ENCODE measurements at places on chromosomes 12 and 14.

DNA sequence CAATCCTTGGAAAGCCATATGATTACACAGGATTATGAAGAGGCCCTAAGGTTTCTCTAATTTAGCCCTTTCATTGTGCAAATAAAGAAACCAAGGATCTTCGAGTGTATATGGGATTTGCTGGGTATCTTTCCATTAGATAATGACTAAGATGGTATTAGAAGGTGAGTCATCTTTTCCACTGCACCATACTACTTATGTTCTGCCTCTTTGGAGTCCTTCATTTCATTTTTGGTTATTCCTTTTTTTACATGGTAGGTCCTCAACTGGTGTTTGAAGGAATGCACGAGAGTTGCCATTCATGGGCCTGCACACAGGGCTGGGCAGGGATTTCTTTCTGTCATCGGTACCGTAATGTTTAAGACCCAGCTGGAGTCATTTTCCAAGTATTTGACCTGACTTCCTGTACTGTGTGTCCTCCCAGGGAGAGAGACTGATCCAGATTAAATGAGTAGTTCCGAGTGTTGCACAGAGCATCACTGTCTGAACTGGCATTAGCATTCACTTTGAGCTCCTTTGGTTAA, 85.7 kb downstream of the BORCS5 start:
- no peak for DNase-seq

- no peak for DNase-seq
Observed at GRCh38 chr12:130394906-130395305, 57.2 kb downstream of the PIWIL1 start.

DNA sequence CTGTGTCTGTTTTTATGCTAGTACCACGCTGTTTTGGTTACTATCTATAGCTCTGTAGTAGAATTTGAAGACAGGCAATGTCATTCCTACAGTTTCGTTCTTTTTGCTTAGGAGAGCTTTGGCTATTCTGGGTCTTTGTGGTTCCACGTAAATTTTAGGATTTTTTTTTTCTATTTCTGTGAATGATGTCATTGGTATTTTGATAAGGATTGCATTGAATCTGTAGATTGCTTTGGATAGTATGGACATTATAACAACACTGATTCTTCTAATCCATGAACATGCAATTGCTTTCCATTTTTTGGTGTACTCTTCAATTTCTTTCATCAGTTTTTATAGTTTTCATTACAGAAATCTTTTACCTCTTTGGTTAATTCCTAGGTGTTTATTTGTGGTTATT, 345.2 kb downstream of the TMEM121 start:
- DNase-seq, result no peak

DNA sequence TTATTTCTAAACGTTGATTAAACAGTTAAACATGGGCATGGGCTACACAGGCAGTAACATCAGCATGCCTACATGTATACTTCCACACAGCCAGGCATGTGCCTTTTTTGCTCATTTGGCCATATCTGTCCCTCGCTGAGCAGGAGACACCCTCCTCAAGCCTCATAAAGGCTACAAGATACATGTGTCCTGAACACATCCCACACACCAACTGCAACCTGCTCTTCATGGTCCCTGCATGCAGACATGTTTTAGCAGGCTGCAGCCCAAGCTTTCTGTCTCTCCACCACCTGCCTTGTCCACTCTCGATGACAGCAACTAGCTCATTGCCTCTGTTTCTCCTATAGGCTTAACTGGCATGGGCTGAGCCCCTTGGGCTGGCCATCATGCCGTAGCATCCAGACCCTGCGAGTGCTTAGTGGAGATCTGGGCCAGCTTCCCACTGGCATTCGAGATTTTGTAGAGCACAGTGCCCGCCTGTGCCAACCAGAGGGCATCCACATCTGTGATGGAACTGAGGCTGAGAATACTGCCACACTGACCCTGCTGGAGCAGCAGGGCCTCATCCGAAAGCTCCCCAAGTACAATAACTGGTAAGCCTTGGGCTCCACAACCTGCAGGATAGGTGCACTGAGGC, 2.6 kb downstream of the PCK2 start:
- DNase-seq, result no peak

DNA sequence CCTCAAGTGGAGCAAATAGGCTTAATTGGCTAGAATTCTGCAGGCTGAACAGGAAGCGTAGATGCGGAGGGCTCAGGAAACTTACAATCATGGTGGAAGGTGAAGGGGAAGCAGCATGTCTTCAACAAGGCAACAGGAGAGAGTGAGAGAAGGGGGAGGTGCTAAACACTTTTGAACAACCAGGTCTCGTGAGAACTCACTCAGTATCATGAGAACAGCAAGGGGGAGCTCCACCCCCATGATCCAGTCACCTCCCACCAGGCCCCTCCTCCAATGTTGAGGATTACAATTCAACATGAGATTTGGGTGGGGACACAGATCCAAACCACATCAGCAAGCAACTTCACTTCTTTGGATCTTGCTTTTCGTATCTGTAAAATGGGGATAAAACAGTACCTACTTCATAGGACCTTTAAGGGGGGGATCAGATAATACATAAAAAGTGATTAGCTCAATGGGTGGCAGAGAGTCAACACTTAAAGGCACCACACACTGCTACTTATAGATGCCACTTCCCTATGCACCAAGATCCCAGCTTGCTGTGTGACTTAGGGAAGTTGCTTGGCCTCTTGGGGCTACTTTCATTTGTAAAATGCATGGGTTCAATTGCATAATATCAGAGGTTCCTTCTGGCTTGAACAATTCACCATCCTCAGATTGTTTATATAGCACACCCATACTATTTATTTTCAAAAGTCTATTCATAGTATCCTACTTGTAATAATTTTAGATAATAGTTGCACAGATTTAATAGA, 184.8 kb upstream of the RPH3A start:
- no peak for DNase-seq

DNA sequence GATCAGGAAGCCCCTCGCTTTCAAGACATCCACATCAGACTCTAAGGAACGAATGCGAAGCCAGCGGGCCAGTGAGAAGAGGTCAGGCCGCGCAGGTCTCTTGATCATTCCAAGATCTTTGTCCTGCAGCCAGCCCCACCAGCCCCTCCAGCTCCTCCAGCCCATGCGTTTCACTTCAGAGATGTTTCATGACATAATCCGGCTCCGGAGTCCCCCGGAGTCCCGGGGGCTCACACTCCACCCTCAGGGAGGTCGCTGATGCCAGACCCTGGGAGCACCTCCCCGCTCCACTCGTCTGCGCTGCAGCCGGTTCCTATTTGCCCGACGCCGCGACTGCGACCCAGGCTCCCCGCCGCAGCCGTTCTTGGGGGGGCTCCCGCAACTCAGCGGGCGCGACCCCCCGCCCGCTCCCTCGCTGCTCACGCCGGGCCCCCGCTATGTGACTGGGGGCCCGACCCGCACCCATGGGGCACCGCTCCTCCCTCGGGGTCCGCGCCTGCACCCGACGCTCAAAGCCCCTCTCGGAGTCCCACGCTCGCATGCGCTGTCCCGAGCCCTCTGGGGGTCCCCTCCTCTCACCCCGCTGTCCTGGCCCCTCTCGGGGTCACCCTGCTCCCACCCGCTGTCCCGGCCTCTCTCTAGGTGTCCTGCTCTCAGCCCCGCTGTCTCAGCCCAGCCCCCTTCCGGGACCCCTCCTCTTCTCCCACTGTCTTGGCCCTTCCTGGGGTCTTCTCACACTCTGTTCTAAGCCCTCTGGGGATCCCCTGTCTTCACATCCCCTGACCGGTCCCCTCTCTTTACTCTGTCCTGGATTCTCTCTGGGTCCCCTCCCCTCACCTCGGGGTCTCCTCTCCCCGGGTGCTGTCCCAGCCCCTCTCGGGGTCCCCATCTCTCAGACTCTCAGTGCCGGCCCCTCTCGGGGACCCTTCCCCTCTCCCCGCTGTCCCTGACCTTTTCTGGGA, 1.1 kb downstream of the TAOK3 start:
- DNase-seq, result no peak

DNA sequence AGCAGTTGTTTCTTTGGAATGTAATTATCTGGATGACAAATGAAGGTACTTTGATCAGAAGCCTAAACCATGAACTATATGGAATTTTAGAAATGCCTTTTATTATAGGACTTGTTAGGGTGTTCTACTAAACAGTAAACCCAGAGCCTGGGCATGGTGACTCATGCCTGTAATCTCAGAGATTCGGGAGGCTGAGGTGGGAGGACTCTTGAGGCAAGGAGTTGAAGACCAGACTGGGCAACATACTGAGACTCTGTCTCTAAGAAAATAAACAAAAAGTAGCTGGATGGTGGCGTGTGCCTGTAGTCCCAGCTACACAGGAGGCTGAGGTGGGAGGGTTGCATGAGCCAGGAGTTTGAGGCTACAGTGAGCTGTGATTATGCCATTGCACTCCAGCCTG, 23.9 kb downstream of the PALS1 start:
- no peak for DNase-seq

- DNase-seq, result no peak
Observed at GRCh38 chr14:71521238-71522135, 410.7 kb upstream of the RGS6 start.

DNA sequence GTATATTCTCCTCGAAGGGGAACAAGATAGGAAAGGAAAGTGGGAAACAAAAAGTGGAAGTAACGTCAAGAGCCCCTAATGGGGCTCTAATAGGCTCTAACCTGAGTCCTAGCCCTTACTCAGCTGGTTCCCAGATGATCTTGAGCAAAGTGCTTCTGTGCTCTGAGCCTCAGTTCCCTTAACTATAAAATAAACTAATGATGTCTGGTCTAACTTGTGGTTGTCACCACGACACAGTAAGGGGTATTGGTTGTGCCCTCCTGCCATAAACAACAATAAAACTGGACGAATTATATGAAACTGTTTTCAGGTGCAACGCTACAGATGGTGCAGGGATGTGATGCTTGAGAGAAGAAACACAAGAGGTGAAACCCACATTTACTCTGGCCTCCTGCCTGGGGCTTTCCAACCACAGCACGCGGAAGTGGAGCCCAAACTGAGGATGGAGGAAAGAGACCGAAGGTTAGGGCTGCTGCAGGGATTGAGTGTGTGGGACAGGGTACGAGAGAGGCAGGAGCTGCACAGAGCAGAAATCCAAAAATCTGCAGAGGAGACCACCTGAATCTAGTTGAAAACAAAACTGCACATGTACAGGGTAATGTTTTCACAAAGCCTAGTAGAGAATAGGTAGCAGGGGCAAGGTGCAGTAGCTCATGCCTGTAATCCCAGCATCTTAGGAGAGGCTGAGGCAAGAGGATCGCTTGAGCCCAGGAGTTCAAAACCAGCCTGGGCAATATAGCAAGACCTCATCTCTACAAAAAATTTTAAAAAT, 45.6 kb upstream of the BCL2L14 start:
- no peak for DNase-seq

GRCh38 chr12:38782359-38782758, 123.0 kb downstream of the CPNE8 start:
- DNase-seq, result no peak

DNA sequence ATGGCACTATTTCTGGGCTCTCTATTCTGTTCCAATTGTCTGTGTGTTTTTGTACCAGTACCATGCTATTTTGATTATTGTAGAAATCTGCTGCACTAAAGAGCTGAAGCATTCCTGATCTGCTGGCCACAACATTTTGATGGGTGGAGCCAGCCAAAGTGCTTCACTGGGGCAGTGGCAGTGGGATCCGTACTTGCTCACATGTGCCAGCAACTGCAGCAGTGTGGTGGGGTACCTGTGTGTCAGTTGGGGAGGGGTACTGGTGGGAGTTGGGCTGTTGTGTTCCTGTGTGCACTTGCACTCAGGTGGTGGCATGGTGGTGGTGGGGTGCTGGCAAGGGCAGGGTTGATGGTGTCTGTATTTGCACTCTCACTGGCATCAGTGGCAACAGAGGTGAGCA, 204.6 kb upstream of the ALG10 start:
- DNase-seq, result no peak

DNA sequence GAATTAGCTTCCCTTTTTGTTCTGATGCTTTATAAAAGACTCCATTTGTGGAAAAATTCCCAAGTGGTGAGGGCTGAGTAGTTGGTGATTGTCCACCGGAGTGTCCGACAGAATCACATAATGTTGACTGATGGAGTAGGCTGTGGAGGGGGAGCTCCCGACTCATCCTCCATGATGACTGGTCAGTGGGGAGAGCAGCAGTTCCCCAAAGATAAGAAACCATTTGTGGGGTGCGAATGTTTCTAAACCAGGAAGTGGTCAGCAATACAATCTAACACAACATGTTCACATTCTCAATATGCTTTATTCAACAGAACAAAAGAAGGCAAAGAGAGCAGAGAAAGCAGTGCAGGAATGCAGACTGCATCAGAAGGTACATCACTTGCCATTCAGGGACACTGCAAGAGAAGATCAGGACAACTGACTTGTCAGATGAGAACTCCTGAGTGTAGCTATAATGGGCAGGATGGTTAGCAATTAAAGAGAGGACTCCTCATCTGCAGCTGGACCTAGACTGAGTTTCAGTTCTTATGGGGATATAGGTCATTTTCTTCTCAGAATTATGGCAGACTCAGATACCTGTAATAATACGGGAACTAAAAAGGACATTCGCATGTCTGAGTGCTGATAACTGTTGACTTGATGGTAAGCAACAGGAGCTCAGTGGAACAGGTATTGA, 5.4 kb downstream of the KRT6B start:
- no peak for DNase-seq

DNA sequence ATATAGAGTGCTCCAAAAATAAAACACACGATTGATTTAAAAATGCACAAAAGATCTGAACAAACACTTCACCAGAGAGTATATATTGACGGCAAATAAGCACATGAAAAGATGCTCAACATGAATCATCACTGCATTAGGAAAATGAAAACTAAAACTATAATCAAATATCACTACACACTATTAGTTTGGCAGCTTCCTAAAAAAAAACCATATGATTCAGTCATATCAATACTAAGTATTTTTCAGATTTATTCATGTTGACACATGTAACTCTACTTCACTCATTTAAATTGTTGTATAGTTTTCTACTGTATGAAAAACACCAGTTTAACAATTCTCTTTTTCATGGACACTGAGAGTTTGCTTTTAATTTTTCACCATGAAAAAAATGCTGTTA, 41.6 kb downstream of the EXOC5 start:
- no peak for DNase-seq

DNA sequence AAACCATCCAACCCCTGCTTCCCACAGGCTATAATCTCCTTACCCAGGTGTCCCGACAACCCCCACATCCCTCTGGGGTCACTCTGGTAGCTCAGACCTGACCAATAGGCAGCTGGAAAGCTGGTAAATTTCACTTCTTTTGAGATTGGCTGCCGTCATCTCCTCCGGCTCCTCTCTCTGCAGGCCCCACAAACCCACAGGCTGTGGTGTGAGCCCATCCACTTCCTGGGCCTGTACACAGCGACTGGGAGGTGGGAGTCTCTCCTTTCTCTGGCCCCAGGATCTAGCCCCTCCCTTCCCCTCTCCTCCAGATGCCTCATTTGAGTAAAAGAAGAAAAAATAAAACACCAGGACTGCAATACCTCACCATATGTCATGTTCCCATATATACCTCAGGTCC, 709 bp downstream of the INHBC start:
- no peak for DNase-seq

- no peak for DNase-seq
Observed at GRCh38 chr14:68757618-68758081, 35.2 kb downstream of the ZFP36L1 start.

- no peak for DNase-seq
Observed at GRCh38 chr12:3661028-3661427, 91.9 kb downstream of the CRACR2A start.
